SK-N-MC (cell line): ENCODE measurements at places on chromosomes 12 and 14.

GRCh38 chr12:66188584-66189485 is at the start of gene IRAK3:
Gene IRAK3 (plus strand): TSS chr12:66189214. CDS start chr12:66189300, 86 bp downstream.
- DNase-seq = no peak

GRCh38 chr12:131122631-131123030 is 168.9 kb downstream of the ADGRD1 start:
- no peak for DNase-seq

DNA sequence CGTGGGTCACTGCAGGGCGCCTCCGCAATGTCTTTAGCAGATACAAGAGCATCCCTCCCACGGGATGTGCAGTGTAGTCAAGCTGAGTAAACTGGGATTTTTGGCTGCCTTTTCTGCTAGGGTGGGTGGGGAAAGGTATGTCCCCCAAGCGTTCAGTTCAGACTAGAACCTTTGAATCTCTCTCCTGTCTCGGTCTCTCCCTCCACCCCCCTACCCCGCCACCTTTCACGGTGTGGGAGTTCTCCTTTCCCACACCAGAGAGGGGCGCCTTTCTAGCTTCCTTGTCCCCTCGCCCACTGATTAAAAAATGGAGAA is 525 bp upstream of the FAR2 start:
- DNase-seq = no peak

- DNase-seq = no peak
These were observed 118.9 kb downstream of the ETV6 start for GRCh38 chr12:11768233-11768965.

DNA sequence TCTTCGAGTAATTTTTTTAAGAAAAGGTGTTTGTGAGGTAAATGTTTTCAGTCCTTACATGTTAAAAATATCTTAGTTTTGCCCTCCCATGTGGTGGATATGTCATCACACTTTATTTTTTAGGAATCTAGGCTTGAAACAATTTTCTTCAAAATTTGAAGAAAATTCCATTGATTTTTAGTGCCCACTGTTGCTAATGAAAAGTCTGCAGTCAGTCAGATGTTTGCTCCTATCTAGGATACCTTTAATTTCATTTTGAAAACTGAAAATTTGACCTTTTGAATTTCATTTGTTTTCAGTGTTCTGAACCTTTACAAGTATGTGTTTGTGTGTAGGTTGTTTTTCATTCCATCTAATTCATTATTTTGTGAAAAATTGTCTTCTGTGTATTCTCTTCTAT is 105.4 kb downstream of the LRRK2 start:
- no peak for DNase-seq

- no peak for DNase-seq
These were observed 99.4 kb upstream of the DIO3 start for GRCh38 chr14:101461891-101462290.
